ENCODE measurements at places on chromosomes 5 and 9.
A peak's percentile ranks its signal among the peaks of the same experiment; 100 is the strongest.

DNA sequence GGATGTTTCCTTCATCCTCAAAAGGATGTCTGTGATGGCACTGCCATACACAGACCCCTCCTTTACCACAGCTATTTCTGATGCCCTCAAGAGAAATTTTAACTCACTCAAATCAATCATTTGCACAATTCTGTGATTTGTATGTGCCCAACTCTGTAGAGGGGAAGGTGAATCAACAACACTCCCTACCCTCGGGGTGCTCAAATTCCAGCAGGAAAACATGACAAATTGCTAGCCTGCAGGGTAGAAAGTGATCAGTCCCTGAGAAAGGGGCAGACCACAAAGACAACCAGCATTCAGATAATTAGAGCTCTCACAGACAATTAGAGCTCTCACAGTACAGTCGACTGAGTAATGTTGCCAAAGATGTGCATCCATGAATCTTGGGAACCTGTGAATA is 45.3 kb upstream of the FOXE1 start:
- no peak for DNase-seq

GRCh38 chr9:134597041-134597913 is 44.3 kb upstream of the COL5A1 start:
- DNase-seq, result no peak

DNA sequence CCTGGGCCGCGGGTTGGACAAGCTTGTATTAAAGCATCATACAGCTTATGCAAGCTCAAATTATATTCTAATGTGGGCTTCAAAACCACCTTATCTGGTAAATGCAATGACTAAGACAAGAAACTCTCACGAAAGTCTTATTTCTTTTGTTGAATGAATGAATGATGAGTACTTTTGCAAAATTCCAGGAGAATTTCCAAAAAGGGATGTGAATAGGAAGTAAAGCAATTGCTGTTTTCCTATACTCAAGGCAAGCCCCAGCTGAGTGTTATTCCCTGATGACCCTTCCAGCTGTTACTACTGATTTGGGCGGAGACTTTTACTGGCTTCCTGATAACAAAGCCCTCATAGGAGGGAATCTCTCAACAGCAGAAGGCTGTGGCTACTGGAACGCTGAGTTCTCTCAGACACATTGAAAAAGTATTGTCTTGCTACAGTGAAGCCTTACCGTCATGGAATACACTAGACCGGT is 162.8 kb downstream of the SREK1 start:
- peak; percentile 55 for DNase-seq

GRCh38 chr9:125694478-125694877 is 12.5 kb downstream of the MAPKAP1 start:
- no peak for DNase-seq

Measured in SHP77 treated with DMSO at 0.1 percent for 48 hours (cell line).